Activated naive CD4-positive, alpha-beta T cell treated with anti-CD3 and anti-CD28 coated beads, Interleukin-2, amount 10 ng/mL, durations not matched to agents 7 days and 5 days (primary cell): ENCODE measurements at places on chromosomes 7 and 10.

- DNase-seq: no peak
Observed at GRCh38 chr7:31492086-31492485, 21.8 kb upstream of the ITPRID1 start.

DNA sequence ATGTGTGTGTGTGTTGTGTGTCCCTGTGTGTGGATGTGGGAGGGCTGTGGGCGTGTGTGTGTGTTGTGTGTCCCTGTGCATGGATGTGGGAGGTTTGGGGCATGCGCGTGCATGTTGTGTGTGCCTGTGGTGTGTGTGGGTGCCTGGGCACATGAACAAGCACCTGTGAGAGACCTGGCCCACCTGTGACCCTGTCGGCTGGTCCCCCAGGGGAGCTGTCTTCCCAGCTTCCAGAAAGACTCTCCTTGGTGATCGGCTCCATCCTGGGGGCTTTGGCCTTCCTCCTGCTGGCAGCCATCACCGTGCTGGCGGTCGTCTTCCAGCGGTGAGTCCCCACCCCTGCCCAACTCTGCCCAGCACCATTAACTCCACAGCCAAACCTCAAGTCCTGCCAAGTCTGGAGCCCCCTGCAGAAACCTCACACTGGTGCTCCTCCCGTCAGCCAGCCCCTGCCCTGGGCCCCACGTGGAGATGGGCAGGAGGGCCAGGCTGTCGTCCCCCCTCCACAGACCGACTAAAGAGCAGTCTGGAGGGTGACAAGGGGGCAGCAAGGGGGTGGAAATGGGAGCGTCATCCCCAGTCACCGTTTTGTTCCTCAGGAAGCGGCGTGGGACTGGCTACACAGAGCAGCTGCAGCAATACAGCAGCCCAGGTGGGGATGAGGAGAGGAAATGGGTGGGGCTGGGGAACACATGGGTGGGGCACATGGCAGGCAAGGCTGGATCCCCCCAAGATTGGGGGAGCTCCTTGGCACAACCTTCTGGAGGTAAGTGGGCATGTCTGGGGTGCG lies 12.7 kb downstream of the EPHB6 start:
- no peak for DNase-seq

DNA sequence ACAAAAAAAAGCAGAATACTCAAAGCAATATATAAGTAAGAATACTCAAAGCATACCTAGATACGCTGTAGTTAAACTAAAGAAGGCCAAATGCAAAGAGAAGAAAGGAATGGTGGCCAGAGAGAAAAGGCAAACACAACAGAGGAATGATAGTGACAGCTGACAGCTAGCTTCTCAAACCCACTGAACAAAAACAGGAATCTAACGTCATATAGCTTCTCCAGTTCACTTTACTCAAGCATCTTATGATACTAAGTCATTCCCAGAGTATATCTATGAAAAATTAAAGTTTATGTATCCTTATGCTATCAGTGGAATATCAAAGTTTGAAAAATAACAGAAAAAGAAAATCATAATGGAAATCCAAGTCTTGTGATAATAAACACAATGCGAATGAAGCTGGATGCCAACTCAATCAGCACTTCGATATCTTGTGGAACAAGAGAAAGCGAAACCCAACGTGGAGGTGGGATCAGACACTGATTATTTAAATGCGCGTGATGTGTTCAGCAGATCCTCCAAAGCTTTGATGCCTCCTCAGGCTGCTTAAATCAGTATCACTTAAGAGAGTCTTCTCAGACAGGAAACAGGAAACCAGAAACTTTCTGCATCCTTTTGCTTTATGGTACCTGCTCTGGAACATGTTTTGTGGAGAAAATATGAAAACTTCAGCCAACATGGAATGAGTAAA lies 102.8 kb downstream of the PIP4K2A start:
- peak; percentile 86 for DNase-seq

GRCh38 chr10:105725007-105725406 lies 1083.9 kb downstream of the SORCS3 start:
- no peak for DNase-seq

DNA sequence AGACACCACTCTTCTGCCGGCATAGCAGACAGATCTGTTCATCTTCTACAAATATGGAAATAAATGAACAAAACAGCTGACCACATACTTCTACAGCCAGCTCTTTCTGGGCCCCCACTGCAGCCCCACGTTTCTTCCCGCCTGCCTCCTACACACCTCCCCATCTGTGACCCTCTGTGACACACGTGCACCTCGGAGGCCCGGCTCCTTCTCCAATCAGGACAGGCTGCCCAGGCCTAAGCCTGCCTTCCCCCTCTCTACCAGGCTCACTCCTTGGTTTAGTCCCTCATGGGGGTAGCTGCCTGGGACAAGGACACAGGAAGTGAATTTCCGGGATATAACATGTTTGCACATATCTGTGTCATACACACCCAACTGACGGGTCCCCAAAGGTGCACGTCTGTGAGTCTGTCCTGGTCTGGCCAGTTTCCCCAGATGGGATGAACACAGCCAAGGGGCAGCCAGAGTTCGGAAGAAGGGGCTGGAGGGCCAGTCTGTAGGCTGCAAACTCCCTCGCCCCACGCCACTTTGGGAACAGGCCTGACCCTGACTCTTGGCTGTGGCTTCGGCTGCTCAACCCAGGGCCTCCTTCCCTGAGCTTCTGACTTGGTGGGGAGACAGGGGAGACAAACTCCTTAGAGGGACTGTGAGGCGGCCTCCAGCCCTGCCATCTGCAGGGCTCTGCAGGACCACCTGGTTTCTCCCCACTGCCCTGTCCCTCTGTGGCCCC lies 30.3 kb downstream of the PITRM1 start:
- DNase-seq: no peak

DNA sequence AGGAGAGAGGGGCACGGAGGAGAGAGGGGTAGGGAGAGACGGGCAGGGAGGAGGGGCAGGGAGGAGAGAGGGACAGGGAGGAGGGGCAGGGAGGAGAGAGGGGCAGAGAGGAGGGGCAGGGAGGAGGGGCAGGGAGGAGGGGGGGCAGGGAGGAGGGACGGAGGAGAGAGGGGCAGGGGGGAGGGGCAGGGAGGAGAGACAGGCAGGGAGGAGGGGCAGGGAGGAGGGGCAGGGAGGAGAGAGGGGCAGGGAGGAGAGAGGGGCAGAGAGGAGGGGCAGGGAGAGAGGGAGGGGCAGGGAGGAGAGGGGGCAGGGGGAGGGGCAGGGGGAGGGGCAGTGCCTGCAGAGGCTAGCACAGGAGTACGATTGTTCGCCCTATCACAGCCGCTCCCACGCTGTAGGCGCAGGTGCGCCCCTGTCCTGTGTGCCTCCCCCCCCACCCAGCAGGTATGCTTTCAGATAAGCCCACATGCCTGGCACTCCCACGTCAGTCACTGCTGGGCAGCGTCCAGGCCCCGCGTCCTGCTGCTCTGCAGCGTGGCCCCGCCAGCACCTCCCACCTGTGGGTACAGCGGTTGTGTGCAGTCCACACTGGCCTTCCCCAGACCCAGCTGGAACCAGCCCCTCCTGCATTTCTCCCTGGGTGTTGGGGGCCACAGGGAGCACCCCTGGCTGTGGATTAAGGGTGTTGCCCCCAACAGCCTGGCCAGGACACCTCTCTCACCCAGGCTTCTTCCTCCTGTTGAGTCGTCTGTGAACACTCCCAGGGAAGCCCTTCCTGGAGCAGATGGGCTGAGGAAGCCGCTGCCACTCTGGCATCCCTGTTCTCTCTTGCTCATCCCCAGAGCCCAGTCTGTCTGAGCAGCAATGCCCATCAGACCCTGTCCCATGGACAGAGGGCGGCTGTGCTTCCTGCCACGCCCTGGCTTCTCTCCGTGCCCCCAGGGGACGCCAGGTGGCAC lies 10.8 kb downstream of the NKX6-2 start:
- no peak for DNase-seq

GRCh38 chr7:45099891-45100760 lies 11.4 kb upstream of the NACAD start:
- DNase-seq: no peak

- DNase-seq: no peak
Observed at GRCh38 chr7:26081638-26082037, 70.4 kb upstream of the NFE2L3 start.

DNA sequence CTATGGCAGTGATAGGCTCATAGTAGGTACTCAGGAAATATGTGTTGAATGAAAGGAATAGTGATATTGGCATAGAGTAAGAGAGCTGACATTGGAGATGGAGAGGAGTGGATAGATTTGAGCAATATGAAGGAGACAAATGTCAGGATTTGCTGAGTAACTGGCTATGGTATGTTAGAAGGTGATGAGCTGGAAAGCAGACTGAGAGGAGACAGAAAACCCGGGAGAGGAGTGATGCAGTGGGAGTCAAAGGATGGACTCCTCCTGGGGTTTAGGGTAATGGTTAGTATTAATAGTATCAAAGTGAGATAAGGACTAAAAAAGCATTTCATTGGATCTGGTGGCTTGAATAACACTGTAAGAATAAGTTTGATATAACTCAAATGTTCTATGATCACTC lies 64.8 kb downstream of the CD36 start:
- DNase-seq: no peak

DNA sequence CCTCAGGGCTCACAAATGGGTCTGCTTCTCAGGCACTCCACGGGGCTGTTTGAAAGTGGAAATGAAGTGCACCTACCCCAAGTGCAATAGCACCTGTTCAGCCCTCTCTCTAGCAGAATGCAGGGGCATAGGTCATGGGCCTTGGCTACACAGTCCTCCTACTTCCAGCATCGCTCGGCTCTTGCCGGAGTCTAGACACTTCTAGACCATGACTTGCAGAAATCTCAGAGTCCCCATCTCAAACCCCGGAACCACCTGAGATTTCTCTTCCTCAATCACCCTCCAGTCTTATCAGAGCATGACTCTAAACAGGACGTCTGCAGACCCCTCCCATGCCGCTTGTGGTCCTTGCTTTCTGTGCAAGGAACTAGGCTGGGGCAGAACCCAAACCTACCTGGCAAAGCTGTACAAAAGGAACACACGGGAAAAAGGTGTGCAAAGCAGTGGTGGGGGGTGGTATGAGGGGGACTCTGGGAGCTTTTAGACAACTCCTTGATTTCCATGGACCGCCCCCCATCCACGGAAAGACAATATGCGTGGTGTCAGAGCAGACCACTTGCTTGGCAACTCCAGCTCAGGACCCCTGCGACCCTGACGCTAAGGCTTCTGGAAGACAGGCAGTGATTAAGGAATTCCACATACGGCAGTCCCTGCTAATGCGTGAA lies 13.8 kb downstream of the TMEM273 start:
- no peak for DNase-seq

- DNase-seq: no peak
Observed at GRCh38 chr10:48449501-48450232, 143.2 kb downstream of the MAPK8 start.

GRCh38 chr10:10256860-10257259 lies 760.8 kb upstream of the CELF2 start:
- no peak for DNase-seq

- DNase-seq: no peak
Observed at GRCh38 chr7:11681461-11681860, 150.5 kb downstream of the THSD7A start.

- DNase-seq: peak; percentile 70
Observed at GRCh38 chr7:43108255-43109011, 4.0 kb upstream of the HECW1 start.

- DNase-seq: no peak
Observed at GRCh38 chr10:101228966-101229265, 347 bp downstream of the LBX1 start.

DNA sequence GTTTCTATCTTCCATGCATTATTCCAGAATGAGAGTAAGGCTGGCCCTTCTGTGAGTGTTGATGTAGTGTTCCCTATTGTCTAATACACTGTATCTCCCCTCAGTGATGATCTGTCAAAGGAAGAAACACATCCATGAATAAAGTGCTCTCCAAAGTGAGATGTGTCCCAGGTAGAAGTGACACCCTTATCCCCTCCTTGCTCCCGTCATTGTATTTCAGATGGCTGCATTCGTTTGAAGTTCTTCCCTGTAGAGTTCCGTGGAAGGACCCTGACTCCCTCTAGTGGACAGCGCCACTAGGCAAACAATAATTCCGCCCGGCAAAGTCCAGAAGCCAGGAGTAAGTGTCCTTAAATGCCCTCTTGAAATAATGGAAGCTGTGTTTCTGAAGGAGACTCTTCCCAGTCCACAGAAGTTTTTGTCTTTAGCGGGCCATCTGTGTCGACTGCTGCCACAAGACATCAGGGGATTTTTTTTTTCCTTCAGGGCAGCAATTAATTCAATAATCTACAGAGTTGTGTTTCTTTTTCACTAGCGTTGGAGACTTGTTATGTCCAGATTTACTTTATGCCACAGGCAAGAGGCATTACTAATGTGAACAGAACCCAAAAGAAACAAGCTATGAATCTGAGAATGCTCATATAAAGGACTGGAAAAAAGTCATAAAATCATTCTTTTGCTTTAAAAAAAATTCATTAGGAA lies 64.6 kb downstream of the THNSL1 start:
- DNase-seq: peak; percentile 70

- DNase-seq: peak; percentile 49
Observed at GRCh38 chr10:15585303-15585715, 134.4 kb downstream of the ITGA8 start.

DNA sequence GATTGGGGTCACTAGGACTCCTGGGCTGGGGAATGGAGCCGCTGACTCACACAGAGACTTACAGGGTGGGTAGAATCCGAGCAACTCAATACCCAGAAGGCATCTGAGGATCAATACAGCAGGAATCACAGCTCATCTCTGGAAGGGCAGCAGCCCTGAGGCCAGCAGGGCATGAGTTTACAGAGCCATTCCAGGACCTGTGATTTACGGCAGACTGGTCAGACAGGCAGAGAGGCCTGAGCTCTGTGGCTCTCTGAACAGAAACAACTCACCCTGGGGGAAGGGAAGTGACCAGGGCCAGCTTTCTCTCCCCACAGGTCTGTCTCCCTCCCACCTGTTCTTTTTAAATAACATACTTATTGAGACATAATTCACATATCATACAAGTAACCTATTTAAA lies 88.2 kb upstream of the CXCL12 start:
- DNase-seq: no peak

- DNase-seq: no peak
Observed at GRCh38 chr10:126846469-126846868, 58.8 kb upstream of the DOCK1 start.

DNA sequence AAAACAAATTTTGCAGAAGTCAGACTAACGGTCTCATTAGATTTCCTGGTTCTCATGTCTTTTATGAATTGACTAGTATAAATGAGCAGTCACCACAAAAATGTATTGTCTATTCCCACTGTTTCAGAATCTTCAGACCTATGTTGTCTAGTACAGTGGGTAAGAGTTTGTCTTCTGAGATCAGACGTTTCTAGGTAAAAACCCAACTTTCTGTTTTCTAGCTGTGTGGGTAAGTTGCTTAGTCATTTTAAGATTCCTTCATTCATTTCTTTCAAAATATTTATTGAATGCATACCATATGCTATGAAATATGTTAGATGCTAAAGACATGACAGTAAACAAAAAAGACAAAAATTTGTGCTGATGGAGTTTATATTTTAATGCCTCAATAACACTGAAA lies 156.3 kb downstream of the POLR1F start:
- DNase-seq: no peak

- no peak for DNase-seq
Observed at GRCh38 chr7:19097165-19098055, 20.0 kb downstream of the TWIST1 start.

GRCh38 chr10:110834629-110835301 lies 37.0 kb upstream of the PDCD4 start:
- DNase-seq: peak; percentile 49

GRCh38 chr10:103657061-103657591 lies 163.6 kb downstream of the NEURL1 start:
- DNase-seq: no peak

GRCh38 chr10:119675483-119676170 lies 24.4 kb downstream of the BAG3 start:
- no peak for DNase-seq

- no peak for DNase-seq
Observed at GRCh38 chr10:28719789-28720436, 42.6 kb downstream of the BAMBI start.
